ENCODE measurements at places on chromosomes 6 and 20.
A peak's percentile ranks its signal among the peaks of the same experiment; 100 is the strongest.

DNA sequence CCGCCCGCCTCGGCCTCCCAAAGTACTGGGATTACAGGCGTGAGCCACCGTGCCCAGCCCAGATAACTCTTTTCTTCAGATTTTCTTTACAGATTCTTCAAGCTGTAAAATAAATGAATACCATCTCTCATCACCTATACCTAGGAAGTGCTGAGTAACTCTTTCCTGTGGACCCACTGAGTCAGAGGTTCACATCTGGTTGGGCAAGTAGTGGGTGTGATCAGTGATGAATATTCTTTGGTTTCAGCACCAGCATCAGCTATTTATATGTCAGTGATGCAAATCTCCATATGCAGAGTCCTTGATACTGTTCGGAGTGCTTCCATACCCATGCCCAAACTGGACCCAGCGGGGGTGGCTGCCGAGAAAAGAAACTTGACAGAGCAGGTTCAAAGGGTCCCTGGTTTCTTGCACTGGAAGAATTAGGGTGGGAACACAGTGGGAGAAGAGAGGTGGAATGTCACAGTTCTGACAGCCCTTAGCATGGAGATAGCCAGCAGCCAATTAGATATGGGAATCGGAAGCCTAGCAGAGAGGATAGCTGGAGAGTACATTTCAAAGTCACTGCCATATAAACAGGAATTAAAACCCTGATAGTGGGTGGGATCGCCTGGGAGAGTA, 64.9 kb upstream of the DDR1 start:
- no peak for DNase-seq

GRCh38 chr6:48743738-48744137, 632.7 kb upstream of the PTCHD4 start:
- DNase-seq: no peak

- DNase-seq: no peak
Observed at GRCh38 chr6:158046201-158047126, 64.8 kb downstream of the SYNJ2 start.

DNA sequence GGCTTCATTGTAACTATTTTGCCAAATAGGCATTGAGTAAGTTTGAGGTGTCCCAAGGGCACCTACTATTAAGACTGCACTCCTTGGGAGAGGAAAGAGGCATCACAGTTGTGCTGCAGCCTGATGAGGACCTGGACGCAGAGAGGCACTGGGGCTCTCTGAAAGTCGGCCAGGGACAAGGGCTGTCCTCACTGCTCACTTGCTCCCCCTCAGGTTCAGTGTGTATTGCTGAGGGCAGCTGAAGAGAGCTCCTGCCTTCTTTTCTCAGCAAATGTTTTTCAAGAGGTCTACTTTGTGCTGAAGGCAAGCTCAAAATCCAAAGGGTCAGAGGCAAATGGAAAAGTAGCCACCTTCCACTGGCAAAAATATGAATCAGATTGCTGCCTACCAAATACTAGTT, 331.8 kb downstream of the RIMS1 start:
- no peak for DNase-seq

- no peak for DNase-seq
Observed at GRCh38 chr6:34182751-34183531, 37.1 kb upstream of the GRM4 start.

- DNase-seq: peak; percentile 33
Observed at GRCh38 chr20:1108437-1108920, 9.9 kb upstream of the PSMF1 start.

GRCh38 chr6:156114541-156114940, 658.9 kb upstream of the NOX3 start:
- no peak for DNase-seq
